ENCODE measurements at places on chromosomes 16 and 17. TPM values are rescaled to one million over a fixed set of nuclear protein-coding genes. Genes with fewer than 3 reads are reported as not detected.

SLC38A8 gene
- polyA plus RNA-seq: not detected

DNA sequence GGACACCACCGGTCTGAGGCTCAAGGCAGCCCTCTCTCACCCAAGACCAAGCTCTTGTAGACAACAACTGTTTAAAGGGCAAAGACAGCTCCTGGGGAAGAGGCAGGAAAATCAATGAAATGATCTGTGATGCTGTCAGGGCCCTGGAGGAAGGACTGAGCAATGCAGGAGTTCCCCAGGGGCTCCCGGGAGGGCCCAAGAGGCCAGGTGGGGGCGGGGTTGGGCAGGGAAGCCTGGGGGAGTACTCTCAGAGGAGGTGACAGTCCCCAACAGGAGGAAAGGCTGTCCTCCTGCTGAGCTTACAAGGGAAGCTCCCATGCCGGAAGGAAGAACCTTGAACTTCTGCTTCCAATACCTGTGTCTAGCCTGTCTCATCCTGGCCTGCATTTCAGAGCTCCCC, 8.3 kb upstream of the NOS2 start:
- DNase-seq: no peak

- no peak for DNase-seq
These were observed 232.1 kb downstream of the C16orf78 start for GRCh38 chr16:49605536-49606254.

DNA sequence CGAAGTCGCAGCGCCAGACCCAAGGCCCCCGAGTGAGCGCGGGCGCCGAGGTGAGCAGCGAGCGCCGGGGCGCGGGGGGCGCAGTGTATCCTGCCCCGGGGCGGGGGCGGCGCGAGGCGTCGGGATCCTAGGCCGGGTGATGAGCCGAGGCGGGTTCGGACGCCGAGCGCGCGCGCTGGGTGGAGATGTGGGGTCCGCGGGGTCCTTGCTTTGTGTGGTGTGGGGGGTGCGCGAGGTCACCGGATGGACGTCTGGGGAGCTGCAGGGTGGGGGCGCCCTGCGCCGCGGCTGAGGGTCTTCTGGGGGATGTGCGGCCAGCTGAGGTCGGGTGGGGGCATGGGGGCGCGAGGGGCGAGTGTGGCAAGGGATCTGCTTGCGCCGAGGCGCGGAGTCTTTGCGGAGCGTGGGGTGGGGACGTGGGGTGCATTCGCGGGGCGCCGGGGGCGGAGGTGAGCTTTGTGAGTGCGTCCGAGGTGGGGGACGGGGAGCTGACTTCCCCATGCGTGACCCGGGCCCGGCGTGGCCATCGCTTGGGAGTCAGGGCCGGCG, 560 bp downstream of the RAI1 start:
- no peak for DNase-seq

HNF1B gene
- polyA plus RNA-seq: 100 TPM

DNA sequence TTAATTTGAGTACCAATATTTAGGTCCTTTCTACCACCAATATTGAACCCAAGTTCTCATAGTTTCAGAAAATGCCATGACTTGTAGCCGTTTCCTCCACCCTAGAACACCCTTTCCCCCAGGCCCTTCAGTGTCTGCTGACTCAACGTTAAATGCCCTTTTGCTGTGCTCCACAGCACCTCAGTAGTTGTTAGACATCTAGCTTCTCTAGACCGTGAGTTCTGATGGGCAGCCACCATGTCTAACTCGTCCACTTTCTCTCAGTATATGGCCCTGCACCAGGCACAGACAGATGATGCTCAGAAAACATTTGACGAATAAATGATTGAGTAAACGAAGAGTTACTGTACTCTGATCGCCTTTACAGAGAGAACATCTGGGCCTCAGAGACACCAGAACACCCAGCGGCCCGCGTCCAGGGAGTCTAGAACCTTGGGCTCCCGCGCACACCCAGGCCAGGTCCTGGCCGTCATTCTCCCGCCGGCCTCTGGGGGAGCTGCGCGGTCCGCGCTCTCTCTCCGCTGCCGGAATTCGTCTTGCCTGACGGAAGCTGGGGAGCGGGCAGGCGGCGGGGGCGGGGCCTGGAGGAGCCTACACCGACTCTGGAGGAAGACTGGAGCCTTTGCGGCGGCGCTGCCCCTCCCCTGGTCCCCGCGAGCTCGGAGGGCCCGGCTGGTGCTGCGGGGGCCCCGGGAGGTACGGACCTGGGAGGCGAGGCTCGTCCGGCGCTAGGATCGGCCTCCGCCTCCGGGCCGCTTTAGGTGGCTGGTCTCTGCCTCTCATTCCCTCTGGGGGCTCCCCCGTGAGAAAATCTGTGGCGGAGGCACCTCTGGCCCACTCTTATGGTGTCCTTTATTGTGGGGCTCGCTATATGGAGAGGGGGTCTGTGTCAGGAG, at the start of gene NKIRAS2:
Gene NKIRAS2 (plus strand): TSS at position 582 of the 896 bp plus-strand sequence. CDS start 1,488 bp downstream, outside the sequence.
- peak; percentile 76 for DNase-seq

KCNG4 gene
- 0.08 TPM for polyA plus RNA-seq

GRCh38 chr16:53465606-53466280, 31.5 kb downstream of the RBL2 start:
- no peak for DNase-seq

GRCh38 chr16:1129106-1129960, 23.6 kb upstream of the CACNA1H start:
- DNase-seq: no peak

P2RX1 gene
- 1.5 TPM for polyA plus RNA-seq

- no peak for DNase-seq
These were observed 8.4 kb downstream of the KRT39 start for GRCh38 chr17:40958086-40958953.

GRCh38 chr16:69150146-69150865, 17.9 kb downstream of the UTP4 start:
- peak; percentile 68 for DNase-seq

GRCh38 chr16:75080205-75081029, 36.2 kb downstream of the LDHD start:
- no peak for DNase-seq

DNA sequence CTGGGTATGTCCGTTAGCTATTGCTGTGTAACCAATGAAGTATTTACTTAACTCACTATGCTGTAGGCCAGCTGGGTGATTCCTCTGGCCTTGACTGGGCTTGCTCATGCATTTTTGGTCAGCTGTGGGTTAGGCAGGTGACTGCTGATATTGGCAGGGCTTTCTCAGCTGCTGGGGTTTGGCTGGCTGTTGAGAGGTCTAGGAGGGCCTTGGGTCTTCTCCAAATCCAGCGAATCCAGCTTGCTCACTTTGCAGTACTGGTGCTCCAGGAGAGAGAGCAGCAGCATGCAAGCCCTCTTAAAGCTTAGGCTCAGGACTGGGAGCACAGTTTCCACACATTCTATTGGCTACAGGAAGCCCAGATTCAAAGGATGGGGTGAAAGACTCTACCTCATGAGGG, 270.1 kb downstream of the PHKB start:
- DNase-seq: no peak
